ENCODE measurements at places on chromosomes 3 and 15.

DNA sequence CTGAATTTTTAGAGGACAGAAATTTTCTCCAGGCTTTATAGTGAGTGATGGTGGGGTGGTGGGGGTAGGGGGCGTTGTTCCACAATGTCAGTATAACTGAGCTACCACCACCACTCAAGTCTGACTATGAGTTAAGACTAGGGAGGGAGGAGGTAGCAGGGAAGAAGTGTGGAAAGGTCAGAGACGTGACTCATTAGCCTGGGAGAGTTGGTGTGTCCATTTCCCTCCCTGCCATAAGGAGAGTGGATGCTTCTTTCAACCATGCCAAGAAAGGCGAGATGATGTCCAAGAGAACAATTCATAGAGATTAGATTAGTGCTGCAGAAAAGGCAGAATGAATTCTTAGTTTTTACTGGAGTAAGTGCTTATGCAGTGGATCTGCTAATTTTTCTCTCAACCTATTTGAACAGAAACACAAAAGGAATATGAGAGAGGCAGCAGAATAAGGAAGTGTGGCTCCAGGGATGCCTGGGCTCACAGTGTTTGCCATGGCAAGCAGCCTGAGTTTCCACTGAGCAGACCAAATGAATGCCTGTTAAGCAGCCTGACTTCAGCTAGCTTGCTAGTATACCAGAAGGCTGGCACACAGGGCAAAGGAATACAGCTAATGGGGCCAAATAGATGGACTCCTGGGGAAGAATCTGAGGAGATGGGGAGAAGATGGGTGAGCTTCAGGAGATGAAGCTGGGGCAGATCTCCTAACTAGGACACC lies 708.9 kb downstream of the NTRK3 start:
- DNase-seq: no peak

- no peak for DNase-seq
These were observed 81.5 kb downstream of the C3orf70 start for GRCh38 chr3:185071287-185071800.

DNA sequence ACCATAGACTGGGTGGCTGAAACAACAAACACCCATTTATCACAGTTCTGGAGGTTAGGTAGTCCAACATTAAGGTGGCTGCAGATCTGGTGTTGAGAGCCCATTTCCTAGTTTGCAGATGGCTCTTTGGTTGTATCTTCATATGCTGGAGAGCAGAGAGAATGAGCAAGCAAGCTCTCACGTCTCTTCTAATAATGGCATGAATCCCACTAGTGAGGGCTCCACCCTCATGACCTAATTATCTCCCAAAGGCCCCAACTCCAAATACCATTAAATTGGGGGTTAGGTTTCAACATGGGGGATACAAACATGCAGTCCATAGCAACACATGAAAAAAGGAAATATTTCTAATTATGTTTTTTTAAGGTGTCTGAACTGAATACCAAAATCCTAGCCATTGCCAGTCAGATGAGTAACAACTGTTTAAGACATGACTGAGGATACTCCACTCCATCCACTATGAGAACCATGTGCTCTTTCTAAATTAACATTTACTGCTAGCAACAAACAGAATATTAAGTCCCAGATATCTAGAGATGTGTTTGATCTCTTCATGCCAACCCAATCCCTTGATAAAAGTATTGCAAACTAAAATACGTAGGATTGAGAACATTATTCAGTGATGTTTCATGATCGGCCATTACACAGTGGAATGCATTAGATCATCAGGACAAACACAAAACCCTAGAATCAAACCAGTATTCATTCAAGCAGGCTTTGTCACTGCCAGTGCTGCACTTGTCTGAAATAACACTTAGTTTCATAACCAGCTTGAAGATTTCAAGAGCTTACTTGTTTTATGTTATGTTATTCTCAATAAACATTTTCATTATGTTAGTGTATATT lies 340.3 kb downstream of the SLC9A9 start:
- DNase-seq: no peak

GRCh38 chr3:32421991-32422859 lies 30.6 kb downstream of the CMTM7 start:
- no peak for DNase-seq
